ENCODE measurements at places on chromosomes 2 and 18.

GRCh38 chr2:130762910-130763385 is 7.6 kb downstream of the AMER3 start:
- no peak for DNase-seq

- DNase-seq = peak; percentile 57
These were observed 194.0 kb downstream of the LRATD1 start for GRCh38 chr2:14826518-14826917.

DNA sequence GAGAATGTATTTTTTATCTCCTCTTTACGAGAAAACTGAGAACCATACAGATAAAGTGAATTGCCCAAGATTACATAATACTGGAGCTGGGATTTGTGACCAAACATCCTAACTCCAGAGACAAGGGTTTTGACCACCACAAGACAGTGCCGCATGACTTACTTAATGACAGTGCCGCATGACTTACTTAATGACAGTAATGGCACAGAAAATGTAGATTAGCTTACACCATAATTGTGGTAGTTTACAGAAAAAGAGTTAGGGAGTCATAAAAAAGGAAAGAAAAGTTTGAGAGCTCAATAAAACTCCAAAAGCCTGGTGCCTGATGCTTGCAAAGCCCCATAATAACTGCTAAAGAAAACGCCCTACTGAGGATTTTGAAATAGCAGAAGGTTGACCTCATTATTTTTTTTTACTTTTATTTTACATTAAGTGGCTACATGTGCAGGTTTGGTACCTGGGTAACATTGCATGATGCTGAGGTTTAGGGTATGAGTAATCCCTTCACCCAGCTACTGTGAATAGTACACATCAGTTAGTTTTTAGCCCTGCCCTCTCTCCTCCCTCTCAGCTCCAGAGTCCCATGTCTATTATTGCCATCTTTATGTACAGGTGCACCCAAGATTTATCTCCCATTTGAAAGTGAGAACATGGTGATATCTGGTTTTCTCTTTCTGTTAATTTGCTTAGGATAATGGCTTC is 310.0 kb upstream of the UBE2E3 start:
- peak; percentile 30 for DNase-seq

DNA sequence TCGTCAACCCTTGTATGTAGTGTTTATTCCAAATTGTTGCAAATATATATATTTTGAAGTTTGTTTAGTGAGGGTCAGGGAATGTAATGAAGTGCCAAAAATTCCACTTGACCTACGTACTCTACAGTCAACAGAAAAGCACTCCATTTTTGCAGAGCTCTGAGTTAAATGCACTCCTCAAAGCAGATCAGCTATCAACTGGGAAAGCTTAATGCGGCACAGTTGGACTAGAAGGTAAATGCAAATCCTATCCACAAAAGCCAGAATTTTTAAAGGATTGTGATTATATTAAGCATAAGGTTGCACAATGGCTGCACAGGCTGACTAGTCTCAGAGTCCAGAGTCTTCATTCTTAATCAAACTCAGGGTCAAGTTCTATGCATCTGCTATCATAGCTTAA is 577.1 kb downstream of the ARHGAP15 start:
- DNase-seq = no peak

DNA sequence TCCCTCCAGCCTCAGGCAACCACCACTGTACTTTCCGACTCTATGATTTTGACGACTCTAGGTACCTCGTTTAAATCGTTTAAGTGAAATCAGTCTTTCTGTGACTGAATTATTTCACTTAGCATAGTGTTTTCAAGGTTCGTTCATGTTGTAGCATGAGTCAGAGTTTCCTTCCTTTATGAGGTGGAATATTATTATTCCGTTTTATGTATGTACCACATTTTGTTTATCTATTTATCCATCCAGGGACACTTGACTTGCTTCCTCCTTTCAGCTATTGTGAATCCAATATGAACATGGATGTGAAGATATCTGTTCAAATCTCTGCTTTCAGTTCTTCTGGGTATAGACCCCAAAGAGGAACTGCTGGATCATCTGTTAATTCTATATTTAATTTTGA is 19.1 kb downstream of the IL1R2 start:
- no peak for DNase-seq

DNA sequence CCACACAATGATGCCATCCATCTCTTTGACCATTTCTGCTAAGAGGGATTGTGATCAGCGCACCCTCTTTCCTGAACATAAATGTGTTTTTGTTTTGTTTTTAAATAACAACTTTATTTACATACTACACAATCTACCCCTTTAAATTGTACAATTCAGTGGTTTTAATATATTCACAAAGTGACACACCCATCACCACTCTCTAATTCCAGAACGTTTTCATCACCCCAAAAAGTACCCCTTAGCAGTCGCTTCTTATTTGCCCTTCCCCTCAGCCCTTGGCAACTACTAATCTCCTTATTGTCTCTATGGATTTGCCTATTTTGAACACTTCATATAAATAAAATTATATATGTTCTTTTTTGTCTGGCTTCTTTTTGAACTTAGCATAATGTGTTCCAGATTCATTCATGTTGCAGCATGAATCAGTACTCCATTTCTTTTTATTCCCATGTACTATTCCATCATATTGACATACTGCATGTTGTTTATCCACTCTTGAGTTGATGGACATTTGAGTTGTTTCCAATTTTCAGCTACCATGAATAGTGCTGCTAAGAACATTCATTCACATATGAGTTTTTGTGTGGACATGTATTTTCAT is 150.9 kb upstream of the NABP1 start:
- no peak for DNase-seq
